ENCODE measurements at places on chromosomes 1 and 21.

GRCh38 chr1:117092594-117092993 is 29.0 kb downstream of the TRIM45 start:
- no peak for DNase-seq

GRCh38 chr1:179925922-179926849 is 28.4 kb upstream of the CEP350 start:
- DNase-seq, result no peak

GRCh38 chr1:26378088-26378878 is 5.7 kb upstream of the ZNF683 start:
- DNase-seq, result no peak

DNA sequence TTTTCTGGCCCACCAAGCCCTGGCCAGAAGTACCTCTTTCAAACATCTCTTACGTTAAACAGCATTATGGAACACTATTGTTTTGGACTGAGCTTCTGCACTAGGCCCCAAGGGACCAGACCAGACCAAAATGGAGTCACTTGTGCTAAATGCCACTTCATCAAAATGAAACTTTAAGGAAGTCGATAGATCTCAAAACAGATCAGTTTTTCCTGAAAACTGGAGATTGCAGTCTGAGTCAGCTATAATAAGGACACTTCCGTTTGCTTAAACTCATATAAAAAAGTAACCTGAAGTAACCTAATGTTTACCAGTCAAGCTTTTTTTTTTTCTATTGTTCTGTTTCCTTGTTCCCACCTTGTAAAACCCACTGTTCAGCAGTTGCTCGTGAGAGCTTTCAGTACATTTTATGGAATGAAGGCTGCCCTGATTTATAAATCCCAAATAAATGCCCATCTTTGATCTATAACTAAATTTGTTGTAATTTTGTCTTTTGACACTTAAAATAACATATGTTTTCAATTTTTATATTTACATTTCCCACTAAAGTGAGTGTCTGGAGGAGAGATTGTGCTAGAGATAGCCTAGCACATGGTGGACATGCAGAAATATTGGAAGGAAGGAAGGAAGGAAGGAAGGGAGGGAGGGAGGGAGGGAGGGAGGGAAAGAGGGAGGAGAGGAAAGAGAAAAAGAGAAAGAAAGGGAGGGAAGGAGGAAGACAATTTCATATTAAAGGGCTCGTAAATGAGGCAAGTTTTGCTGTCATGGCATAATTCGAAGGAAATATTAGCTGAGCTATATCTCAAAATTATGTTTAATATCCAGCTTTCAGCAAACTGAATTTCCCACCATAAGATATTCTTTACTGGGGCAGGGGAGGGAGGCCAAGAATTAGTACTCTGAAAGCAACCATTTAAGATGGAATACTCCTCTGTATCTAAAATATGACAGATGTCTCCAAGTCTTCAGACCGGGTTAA is 77.0 kb upstream of the CXADR start:
- no peak for DNase-seq

- DNase-seq, result peak; percentile 89
Measured at GRCh38 chr1:169427081-169427641, at the start of gene CCDC181. Gene CCDC181, minus strand, starts transcription at chr1:169427474. Its CDS starts 2,547 bp downstream, at chr1:169424927.

GRCh38 chr1:34663031-34663430 is 91.8 kb upstream of the GJB5 start:
- DNase-seq, result no peak

DNA sequence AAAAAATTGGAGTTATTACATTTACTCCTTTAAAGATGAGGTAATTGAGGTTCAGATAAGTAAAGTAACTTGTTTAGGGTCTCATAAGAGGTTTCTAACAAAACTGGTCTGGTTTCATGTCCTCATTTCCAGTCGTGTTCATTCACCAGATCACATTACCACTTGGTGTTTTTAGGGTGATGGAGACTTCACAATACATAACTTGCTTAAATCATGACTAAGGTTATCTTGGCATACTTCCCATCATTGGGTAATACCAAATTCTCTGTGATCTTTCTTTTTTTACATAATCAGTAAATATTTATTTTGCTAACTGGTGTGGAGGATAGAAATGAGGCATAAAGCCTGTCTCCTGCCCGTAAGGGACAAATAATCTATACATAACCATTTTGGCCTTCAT is 31.6 kb upstream of the RPTN start:
- no peak for DNase-seq

GRCh38 chr1:87956750-87957149 is 628.1 kb downstream of the LMO4 start:
- no peak for DNase-seq

- DNase-seq, result peak; percentile 73
Measured at GRCh38 chr1:23563755-23564374, 4.6 kb upstream of the ID3 start.

GRCh38 chr1:42170779-42171621 is 6.5 kb upstream of the GUCA2A start:
- no peak for DNase-seq

- DNase-seq, result no peak
Measured at GRCh38 chr1:11880911-11881748, 22.4 kb upstream of the NPPB start.

- DNase-seq, result peak; percentile 79
Measured at GRCh38 chr1:150161747-150162581, 12.2 kb downstream of the PLEKHO1 start.
